ENCODE measurements at places on chromosomes 3 and 15.
A peak's percentile ranks its signal among the peaks of the same experiment; 100 is the strongest.

- H3K27ac ChIP-seq = peak overlapping the region; percentile 99
- no peaks in the 10 kb centered on the region for H3K27me3 ChIP-seq
- H3K4me3 ChIP-seq = peak overlapping the region; percentile 71
- DNase-seq = no peak
- H3K4me1 ChIP-seq = peaks cover 94% of the 10 kb centered on the region
Measured at GRCh38 chr15:25849157-25849921, 13.8 kb downstream of the ATP10A start.

DNA sequence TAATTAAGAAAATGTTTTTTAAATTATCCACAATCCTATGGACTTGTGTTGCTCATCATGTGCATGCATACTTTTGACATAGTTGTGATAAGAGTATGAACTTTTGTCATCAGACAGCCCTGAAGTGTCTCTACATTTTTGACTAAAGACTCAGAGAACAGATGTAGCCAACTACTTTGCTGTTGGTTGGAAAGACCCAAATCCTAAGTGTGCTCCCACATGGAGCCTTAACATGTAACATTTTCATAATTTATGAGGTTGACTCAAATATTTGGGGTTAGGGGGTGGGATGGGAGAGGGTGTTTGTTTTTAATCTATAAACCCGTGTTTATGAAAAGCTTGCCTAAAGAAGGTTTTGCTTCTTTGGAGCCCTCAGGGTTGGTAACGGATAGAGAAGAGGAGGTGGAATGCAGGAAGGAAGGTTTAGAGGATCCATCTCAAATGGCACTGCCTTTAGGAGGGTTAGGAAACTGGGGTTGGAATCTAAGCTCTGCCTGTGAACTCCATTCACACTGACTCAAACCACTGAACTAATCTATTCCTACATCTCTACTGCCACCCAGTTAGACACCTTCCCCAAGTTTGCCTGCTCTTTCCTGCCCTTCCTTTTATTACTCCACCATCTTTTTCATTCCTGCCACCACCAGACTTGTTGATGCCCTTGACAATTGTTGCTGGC, 3.7 kb downstream of the BOC start:
- no peak overlapping the region for H3K4me3 ChIP-seq
- peaks cover 39% of the 10 kb centered on the region for H3K4me1 ChIP-seq
- peaks cover 18% of the 10 kb centered on the region for H3K36me3 ChIP-seq
- H3K27ac ChIP-seq = no peak overlapping the region

- no peaks in the 10 kb centered on the region for H3K36me3 ChIP-seq
- no peak for DNase-seq
- H3K4me3 ChIP-seq = no peak overlapping the region
- no peak overlapping the region for H3K27ac ChIP-seq
- H3K27me3 ChIP-seq = no peaks in the 10 kb centered on the region
Measured at GRCh38 chr3:55245351-55245750, 241.8 kb downstream of the WNT5A start.

GRCh38 chr3:49119036-49119435, 1.6 kb downstream of the USP19 start:
- H3K4me3 ChIP-seq = peak overlapping the region; percentile 79
- H3K36me3 ChIP-seq = peaks cover 38% of the 10 kb centered on the region
- peaks cover 10% of the 10 kb centered on the region for H3K4me1 ChIP-seq
- DNase-seq = no peak
- no peaks in the 10 kb centered on the region for H3K27me3 ChIP-seq

DNA sequence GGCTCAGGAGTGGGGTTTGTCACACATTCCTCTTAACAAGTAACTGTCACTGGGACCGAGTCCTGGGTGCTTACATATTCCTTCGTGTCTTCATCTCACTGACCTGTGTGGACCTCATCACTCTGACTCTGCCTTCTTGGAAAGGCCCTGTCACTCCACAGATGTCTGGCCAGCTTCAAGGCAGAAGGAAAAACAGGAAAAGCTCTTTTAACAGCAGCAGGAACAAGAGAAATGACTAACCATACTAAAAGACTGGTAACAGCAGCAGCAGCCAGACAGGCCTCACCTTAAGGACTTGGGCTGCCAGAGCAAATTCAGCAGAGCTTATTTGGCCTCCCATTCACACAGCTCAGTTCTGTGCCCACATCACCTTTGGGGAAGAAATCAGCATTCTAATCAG, 68.1 kb downstream of the USF3 start:
- DNase-seq = no peak
- no peak overlapping the region for H3K4me3 ChIP-seq
- no peaks in the 10 kb centered on the region for H3K36me3 ChIP-seq
- H3K27me3 ChIP-seq = peaks cover 31% of the 10 kb centered on the region

DNA sequence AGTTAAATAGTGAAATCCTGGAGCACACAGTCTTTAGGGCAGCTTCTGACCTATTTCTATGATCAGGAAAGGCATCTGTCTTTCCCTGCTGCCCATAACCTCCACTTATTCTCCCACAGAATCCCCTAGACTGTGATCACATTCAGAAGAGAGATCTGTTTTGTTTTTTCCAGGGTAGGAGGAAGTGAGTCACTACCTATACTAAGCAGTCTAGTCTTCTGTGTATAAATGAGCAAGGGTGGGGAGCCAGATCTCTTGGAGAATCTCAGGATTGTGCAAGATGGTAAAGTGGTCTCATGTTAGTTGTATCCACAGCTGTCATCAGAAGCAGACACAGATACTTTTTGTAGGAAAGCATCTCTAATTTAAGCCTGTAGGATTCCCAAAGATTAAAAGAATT, 11.8 kb upstream of the FBXO22 start:
- no peaks in the 10 kb centered on the region for H3K27me3 ChIP-seq
- peak overlapping the region; percentile 86 for H3K27ac ChIP-seq
- peaks cover 31% of the 10 kb centered on the region for H3K36me3 ChIP-seq
- DNase-seq = no peak
- no peak overlapping the region for H3K4me3 ChIP-seq

DNA sequence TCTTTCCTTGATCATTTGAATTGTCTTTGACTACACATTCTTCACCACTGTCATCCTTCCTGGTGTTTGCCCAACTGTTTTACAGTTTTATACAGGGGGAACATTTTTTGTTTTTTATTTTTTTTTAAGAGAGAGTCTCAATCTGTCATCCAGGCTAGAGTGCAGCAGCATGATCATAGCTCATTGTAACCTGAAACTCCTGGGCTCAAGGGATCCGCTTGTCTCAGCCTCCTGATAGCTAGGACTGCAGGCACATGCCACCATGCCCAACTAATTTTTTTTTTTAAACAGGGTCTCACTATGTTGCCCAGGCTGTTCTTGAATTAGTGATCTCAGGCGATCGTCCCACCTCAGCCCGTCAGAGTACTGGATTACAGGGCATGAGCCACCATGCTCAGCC, 222.6 kb downstream of the BBX start:
- no peaks in the 10 kb centered on the region for H3K4me1 ChIP-seq
- no peak overlapping the region for H3K4me3 ChIP-seq

DNA sequence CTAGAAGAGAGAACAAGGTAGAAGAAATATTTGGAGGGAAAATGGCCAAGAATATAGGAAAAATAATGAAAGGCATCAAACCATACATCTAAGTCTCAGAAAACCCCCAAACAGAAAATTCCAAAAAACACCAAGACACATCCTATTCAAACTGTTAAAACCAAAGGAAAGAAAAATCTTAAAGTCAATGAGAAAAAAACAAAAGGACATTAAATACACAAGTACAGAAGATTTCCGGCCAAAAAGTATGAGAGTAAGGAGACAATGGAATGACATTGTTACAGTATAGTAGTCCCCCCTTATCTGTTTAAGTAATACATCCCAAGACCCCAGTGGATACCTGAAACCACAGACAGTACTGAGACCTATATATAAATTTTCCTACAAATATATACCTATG, 18.8 kb downstream of the CLASP2 start:
- H3K4me1 ChIP-seq = no peaks in the 10 kb centered on the region
- no peak overlapping the region for H3K4me3 ChIP-seq
- H3K27me3 ChIP-seq = no peaks in the 10 kb centered on the region

DNA sequence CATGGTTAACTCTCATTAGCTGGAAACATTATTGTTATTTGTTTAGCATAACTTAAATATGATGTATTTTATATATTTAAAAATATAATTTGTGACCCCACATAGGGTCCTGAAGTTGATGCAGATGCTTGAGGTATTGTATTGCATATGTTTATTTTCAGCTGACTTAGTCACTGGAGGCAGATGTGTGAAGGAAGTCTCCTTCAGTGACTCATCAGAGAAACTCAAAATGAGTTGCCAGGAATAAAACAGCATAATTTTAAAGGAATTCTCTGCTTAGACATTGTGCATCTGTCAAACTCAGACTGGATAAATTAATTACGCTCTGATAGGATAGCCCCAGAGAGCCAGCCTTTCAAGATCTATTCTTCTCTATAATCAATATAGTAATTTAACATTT, 7.9 kb upstream of the OR4F6 start:
- no peak overlapping the region for H3K27ac ChIP-seq
- H3K4me1 ChIP-seq = no peaks in the 10 kb centered on the region
- no peak for DNase-seq
- no peak overlapping the region for H3K4me3 ChIP-seq
- peaks cover 15% of the 10 kb centered on the region for H3K27me3 ChIP-seq

DNA sequence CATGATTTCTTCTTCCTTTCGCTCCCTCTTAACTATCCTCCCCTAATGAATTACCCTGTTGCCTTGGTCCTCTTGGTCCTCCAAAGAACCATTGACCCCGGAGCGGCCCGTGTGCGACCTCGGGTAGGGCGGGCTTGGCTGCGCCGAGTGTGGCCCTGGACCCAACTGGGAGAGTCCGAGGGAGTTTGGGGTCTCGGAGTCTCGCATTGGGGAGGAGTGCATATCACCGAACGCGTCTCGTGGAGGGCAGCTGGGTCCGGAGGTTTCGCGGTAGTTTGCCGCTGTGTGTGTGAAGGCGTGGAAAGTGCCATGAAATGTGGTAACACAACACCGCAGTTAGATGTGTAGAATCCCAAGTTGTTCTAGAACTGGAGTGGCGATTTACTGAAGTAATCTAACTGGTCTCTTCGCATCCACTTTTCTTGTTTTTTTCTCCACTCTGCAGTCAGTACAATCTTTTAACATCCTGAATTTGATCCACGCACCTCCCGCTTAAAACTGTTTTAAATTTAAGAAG, 363 bp downstream of the GTF2E1 start:
- peak overlapping the region; percentile 97 for H3K27ac ChIP-seq
- no peak for DNase-seq
- H3K36me3 ChIP-seq = peaks cover 5% of the 10 kb centered on the region
- H3K27me3 ChIP-seq = no peaks in the 10 kb centered on the region
- H3K4me1 ChIP-seq = peaks cover 27% of the 10 kb centered on the region
- H3K4me3 ChIP-seq = peak overlapping the region; percentile 78

DNA sequence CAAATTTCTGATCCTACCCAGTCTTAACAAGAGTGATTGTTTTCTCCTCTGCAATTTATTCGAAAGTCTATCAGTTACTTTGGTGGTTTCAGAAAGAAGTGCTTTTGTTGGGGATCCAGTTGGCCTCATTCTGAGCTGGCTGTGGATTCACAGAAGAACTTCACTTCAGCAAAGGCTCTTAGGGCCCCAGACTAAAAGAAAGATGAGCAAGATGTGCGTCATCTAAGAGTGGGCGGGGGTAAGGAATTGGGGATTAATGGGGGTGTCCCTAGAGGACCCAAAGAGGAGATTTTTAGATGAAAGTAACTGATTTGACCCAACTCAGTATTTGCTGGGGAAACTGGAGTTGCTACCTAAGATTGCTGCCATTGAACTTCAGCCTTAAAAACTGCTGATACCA, 63.9 kb upstream of the TSEN2 start:
- H3K36me3 ChIP-seq = no peaks in the 10 kb centered on the region
- peaks cover 7% of the 10 kb centered on the region for H3K27me3 ChIP-seq
- H3K4me3 ChIP-seq = no peak overlapping the region
- no peak overlapping the region for H3K27ac ChIP-seq
- DNase-seq = no peak

- H3K4me3 ChIP-seq = no peak overlapping the region
- H3K36me3 ChIP-seq = no peaks in the 10 kb centered on the region
Measured at GRCh38 chr3:6928064-6928463, 67.1 kb downstream of the GRM7 start.

- H3K27ac ChIP-seq = peak overlapping the region; percentile 96
- H3K36me3 ChIP-seq = peaks cover 1% of the 10 kb centered on the region
- H3K27me3 ChIP-seq = no peaks in the 10 kb centered on the region
- no peak for DNase-seq
- H3K4me1 ChIP-seq = peaks cover 80% of the 10 kb centered on the region
- H3K4me3 ChIP-seq = peak overlapping the region; percentile 78
Measured at GRCh38 chr15:73925848-73926218, 429 bp upstream of the LOXL1 start.

DNA sequence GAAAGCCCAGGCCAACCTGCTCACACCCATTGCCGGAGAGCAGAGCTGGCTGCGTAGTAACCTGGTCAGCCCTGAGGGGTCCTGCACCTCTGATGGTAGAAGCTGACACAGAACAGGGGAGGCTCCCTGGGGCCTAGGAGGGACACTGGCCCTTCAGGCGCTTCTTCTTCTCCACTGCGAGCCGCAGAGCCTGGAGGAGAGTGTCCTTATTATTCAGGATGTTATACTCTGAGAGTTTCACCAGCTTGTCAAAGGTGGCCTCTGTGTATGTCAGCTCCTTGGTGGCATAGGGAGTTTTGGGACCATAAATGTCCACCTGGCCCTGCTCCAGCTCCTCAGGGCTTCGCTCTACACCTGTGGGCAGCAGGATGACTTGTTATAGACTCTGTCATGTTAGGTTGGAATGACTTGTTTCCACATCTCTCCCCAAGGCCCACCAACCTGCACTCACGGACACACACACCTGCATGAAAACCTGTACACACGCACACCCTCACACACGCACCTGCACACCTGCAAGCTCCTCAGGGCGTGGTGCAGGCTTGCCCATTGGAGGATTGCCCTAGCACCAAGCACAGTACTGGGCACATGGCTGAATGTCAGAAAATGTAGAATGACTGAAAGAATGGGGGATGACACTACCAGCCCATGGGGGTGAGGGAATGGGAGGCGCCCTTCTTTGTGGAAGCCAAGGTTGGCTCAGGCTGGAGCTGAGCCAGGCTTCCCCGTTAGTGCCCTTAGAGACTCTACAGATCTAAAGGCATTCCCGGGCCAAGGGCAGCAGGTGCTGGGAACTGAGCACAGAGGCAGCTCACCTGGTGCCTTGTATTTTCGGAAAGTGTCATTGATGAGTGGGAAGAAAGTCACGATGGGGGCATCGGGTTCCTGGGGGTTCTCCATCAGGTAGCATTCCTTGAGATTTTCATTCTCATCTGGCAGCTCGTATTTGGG, 11.5 kb upstream of the EHD4 start:
- no peak overlapping the region for H3K27ac ChIP-seq
- peaks cover 7% of the 10 kb centered on the region for H3K4me1 ChIP-seq
- H3K27me3 ChIP-seq = peaks cover 11% of the 10 kb centered on the region
- no peak for DNase-seq

DNA sequence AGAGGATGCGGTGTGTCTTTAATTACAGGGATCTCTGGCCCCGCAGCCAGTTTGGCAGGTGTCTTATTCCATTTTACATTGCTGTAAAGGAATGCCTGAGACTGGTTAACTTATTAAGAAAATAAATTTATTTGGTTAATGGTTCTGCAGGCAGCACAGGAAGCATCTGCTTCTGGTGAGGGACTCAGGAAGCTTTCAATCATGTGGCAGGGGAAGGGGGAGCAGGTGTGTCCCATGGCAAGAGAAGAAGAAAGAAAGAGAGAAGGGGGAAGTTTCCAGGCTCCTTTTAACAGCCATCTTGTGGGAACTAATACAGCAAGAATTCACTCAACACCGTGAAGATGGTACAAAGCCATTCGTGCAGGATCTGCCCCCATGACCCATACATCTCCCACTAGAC, 128.0 kb upstream of the CRBN start:
- H3K36me3 ChIP-seq = no peaks in the 10 kb centered on the region
- no peaks in the 10 kb centered on the region for H3K4me1 ChIP-seq
- no peak overlapping the region for H3K27ac ChIP-seq
- no peak for DNase-seq

All from osteocyte (in vitro differentiated cells).